Activated T-helper 1 cell treated with Interleukin-2 at 50 U/mL for 16 hours (primary cell): ENCODE measurements at places on chromosomes 5 and 9.
A peak's percentile ranks its signal among the peaks of the same experiment; 100 is the strongest.

- DNase-seq, result no peak
Measured at GRCh38 chr9:131942146-131942720, 137.4 kb downstream of the MED27 start.

DNA sequence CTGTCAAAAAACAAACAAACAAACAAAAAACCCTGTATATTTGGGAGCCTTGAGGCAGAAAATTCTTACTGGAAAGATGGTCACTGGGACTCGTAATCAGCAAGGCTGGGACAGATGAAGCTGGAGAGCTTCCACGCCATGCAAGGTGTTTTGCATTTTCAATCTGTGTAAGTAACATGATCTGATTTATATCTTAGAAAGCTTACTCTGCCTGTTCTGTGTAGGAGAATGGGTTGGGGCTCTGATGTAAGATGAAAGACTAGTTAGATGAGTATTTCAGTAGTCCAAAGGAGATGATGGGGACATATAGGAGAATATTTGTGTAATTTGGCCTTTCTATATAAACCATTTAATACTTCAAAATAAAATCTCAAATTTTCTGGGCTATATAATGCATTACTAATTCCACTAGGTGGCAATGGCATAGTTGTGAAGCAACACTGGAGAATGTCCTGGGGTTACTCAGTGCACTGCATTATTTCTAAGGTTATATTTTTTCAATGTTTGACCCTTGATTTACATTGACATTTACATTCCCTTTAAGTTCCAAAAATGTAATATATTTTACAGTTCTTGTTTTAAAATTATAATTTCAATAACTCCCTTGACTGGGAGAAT is 21.9 kb upstream of the FSD1L start:
- no peak for DNase-seq

GRCh38 chr5:167514461-167514860 is 777.0 kb upstream of the WWC1 start:
- no peak for DNase-seq

DNA sequence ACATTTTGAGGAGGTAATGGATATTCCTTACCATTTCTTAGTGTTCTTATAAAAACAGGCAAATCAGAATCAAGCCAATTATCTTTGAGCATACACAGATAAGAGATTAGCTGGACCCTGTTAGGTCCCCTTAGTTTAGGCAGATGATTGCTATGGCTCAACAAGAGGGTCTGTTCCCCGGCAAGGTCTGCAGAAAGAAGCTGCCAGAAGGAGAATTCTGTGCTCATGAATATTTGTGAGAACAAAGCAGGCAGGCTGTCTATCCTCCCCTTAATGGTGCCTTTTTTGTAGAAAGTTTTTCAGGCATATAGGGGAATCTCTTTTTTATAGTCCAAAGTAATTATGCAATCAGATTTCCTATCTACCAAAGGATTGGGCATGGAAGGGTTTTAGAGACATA is 27.5 kb downstream of the CAVIN4 start:
- no peak for DNase-seq

GRCh38 chr5:118551031-118551430 is 437.3 kb downstream of the DTWD2 start:
- DNase-seq, result no peak

- no peak for DNase-seq
Measured at GRCh38 chr5:58241389-58241788, 218.5 kb downstream of the PLK2 start.

GRCh38 chr5:120314191-120314590 is 149.9 kb upstream of the PRR16 start:
- DNase-seq, result no peak

GRCh38 chr5:17154211-17154996 is 63.0 kb upstream of the BASP1 start:
- no peak for DNase-seq

- no peak for DNase-seq
Measured at GRCh38 chr5:117872798-117873368, 1115.5 kb downstream of the DTWD2 start.

DNA sequence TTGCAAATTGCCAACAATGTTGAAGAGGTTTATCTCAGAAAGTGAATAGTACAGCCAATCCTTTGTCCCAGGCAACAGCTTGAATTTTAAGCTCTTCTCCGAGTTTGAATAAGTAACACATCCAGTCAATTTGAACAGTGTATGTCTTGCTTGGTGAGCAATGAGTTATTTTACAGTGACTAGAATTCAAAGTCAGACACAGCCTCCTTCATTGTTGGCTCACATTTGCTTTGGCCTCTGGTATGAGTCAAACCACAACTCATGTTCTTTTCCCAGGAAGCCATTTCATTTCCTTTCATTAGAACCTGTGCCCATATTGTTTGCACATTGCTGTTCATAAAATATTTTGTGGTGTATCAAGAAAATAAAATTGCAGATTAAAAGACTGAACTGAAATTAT is 622.0 kb upstream of the DAB2 start:
- no peak for DNase-seq

DNA sequence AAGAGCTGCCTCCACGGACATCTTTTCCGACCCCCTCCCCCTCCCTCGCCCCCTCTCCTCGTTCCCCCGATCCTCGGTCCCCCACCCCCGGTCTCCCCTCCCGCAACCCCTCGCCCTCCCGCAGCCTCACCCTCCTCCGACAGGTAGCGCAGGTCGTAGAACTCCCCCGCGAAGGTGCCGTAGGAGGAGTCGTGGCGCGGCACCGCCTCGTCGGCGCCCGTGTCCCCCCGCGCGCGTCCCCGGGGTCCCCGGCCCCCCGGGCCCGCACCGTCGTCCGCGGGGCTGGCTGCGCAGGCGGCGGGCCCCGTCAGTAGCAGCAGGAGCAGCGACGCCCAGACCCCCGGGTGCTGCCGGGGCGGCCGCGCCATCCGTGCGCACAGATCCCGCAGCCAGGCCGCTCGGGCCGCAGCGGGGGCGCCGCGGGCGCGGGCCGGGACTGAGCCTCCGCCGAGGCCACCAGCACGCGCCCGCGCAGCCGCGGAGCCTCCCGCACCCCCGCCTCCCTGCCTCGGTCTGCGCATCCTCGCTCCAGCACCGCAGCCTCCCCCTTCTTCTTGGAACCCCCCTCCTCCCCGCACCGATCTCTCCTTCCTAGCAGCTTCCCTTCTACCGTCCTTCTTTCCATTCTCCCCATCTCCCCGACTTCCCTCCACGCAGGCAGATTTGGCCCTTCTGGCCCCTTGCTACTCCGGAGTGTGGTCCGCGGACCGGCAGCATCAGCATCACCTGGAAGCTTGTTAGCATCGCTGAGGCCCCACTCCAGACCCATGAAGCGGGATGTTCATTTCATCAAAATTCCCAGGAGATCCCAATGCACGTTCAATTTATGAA is at the start of gene FRRS1L:
Gene FRRS1L (minus strand): TSS at position 479 of the 831 bp plus-strand sequence. CDS start 111 bp downstream, at position 368.
- DNase-seq, result no peak

DNA sequence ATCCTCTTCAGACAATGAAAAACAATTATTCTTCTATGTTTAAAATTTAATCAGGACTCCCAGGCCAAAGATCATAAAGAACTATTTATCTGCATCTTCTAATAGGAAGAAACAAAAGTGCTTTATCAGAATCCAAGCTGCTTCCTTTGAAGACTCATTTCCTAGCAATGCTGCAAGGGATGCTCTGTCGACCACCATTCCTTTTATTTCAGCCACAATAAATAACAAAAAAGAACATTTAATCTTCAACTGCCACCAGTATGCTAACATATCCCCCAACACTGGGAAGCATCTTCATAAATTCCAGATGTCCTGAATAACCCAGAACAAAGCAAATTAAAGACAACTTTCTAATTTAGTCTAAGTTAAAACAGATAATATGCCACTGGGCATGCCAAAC is 68.7 kb downstream of the PKD2L2 start:
- DNase-seq, result no peak

- DNase-seq, result no peak
Measured at GRCh38 chr5:82470185-82470994, 192.2 kb upstream of the RPS23 start.

- peak; percentile 11 for DNase-seq
Measured at GRCh38 chr9:37747271-37747753, 6.3 kb upstream of the TRMT10B start.

DNA sequence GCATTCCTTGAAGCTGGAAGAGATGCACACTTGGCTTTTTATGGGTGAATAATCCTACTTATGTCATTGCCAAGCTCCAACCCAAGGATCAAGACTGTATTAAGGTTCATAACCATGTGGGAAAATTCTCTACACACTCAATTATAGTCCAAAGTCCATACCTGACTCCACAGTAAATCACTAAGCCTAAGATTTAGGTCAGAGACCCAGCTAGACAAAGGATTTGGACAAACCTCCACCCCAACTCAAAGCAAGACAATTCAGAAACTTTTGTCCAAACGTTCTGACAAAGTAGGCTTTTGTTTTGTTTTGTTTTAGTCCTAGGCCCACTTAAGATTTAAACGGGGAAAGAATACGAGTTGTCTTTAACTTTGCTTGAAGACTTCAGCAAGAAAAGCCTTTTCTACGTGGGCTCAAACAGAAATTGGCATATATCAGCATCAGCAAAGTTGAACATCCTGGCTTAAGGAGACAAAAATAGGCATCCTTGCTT is 1.7 kb downstream of the MEGF9 start:
- no peak for DNase-seq

GRCh38 chr5:56048124-56048523 is 53.4 kb upstream of the IL6ST start:
- no peak for DNase-seq

DNA sequence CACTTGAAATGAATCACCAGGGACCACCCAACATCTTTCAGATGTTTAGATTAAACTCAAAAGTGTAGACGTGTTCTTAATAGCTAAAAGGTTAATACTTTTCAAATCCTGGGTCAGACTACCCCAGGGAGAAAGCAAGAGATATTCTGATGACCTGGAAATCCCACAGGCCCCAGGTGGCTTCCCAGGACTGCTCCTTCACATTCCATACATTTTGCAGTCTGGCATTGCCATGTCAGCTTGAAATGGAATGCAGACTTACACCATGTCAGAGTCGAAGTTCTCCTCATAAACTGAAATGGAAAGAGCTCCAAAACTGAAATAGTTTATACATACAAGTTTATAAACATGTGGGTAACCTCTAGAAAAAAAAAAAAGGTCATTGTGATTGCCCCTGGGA is 61.5 kb downstream of the TMEM167A start:
- DNase-seq, result no peak

- DNase-seq, result no peak
Measured at GRCh38 chr5:1814183-1815020, 13.2 kb downstream of the NDUFS6 start.

GRCh38 chr9:116002181-116002580 is 151.4 kb upstream of the PAPPA start:
- DNase-seq, result no peak

DNA sequence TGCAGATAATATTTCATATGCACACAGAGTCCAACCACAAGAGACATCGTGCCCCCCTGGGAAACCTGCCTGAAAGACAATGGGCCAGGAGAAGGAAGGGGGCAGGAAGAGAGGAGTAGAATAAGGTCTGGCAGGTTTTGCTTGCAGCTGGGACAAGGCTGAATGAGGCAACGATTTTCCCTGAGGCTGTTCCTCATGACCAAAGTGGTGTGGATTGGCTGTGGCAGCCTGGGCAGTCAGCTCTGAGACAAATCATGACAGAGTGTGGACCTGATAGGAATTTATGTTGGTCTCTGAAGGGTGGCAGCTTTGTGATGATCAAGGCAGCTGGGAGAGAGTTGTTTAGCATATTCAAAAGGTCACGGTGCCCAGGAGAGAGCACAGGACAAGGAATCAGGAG is 119.3 kb downstream of the NMUR2 start:
- no peak for DNase-seq

- no peak for DNase-seq
Measured at GRCh38 chr5:52922384-52922783, 66.8 kb upstream of the ITGA2 start.

- no peak for DNase-seq
Measured at GRCh38 chr9:74499770-74500583, 2.8 kb downstream of the RORB start.

DNA sequence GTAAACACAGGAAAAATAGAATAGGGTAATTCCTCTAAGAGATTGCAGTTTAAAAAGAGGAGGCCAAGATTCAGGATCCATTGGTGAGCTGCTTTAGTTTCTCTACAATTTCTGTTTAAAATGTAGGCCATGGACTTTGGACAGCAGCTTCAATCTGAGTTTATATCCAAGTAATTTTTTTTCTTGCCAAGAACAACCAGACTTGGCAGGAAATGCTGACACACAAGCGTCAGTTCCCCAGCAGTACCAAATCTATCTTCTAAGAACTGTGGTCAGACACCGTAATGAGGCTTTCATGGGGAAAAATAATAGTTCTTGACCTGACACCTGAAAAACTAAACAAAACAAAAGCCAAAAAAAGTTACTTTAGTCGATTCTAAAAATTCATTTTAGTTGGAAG is 528.8 kb downstream of the CSNK1G3 start:
- no peak for DNase-seq

DNA sequence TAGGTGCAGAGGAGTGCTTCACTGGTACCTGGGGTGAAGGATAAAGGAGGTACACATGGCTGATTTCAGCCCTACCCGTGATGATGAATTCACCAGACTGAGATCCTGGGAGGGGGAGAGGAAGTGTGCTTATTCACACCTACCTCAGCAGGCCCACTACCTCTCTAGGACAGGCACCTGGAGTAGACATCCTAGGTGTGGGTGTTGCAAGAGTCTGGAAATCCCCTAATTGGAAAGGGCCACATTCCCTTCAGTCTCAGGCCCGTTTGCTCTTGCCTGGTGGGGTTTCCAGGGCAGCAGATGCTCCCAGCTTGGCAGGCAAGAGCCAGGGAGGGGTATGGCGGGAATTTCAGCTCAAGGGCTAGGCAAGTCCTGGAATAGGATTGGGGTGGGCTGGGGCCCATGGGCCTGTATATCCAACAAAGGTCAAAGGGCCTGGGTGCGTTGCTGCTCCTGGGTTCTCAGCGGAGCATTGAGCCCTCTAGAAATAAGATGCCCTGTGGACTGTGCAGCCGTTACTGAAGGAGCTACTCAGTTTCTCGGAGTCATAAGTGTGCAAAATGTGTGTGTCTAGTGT is 5.8 kb upstream of the CCL21 start:
- DNase-seq, result no peak

- no peak for DNase-seq
Measured at GRCh38 chr5:175380701-175381100, 63.3 kb downstream of the DRD1 start.

DNA sequence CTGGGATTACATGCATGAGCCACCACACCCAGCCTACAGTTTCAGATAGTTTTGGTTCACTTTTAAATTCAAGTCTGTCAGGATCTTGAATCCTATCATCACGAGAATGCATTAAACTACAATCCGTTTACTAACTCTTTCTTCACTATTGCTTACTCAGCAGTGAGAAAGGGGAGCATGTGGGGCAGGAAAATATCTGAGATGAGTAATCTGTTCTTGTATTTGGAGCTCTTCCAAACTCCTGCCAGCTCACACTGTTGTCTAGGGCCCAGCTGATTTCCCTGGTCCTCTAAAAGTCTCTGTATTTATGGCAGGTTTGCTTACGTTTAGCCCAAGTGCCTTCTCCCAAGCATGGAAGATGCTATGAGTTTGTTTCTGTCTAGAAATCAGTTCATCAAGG is 152.2 kb downstream of the FGF18 start:
- no peak for DNase-seq

DNA sequence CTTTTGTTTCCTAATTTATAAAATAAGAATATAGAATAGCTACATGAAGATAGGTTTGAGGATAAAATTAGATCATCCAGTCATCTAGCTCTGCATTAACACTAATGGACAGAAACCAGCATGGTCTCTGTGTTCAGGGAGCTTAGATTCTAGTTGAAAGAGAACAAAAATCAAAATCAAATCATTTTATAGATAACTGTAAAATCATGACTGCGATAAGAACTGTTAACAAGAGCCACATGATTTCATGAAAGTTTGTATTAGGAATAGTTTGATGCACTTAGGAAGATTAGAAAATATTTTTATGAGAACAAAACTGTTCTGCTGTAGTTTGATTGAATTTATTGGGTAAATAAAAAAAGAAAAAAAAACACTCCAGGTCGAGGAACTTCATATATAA is 1074.7 kb downstream of the MAT2B start:
- DNase-seq, result no peak
